Skin of body (tissue), 3 donors: ENCODE measurements at places on chromosomes 7 and 10.

GRCh38 chr7:116786791-116787443 is 75.5 kb upstream of the CAPZA2 start:
- no peak for DNase-seq

DNA sequence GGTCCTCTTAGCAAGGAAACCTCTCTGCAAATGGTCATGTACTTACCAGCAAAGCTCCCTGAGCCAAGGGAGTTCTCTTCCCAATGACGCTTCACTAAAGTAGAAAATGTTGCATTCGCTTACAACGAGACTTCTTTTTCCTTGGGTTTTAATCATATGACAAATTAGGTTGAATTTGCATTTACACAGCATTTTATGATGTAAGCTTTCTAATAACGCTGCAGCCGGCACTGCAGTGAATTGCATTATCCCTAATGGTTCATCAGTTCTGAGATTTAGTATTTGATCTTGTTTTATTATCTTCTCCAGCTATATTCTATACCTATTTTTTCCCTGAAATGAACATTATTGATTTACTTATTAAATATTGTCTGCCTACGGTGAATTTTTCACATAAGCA is 339.3 kb upstream of the PFKP start:
- DNase-seq = no peak

DNA sequence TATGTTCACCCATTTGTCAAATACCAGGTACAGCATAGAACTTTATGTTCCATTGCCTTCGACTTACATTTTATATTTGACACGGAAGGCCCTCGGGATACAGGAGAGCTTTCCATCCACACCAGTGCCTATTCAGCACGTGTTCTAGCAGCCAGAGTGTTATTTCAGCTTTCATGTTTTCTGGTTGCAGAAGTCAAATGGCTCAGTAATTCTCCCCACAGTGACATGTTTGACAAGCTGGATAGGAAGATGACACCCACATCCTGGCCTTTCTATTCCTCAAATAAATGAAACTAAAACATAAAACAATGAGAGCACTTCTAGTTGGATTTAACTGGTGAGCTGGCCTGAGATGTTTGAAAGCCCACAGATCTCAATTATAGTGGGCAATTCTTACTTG is 173.4 kb downstream of the SORCS1 start:
- DNase-seq = no peak

DNA sequence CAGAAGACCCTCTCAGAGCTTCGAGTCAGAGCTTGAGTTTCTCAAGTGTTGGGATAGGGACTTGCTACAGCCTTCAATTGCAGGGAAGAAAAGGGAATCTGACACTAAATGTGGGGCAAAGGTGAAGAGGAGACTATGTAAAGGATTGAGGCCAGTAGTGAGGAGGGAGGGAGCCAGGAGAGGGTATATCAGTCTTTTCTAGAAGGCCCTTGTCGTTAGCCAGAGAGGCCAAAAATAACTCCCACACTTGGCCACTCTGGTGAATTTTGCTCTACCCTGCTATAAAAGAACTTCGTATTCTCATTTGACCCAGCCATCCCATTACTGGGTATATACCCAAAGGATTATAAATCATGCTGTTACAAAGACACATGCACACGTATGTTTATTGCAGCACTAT is 162.0 kb downstream of the MDFIC start:
- no peak for DNase-seq

DNA sequence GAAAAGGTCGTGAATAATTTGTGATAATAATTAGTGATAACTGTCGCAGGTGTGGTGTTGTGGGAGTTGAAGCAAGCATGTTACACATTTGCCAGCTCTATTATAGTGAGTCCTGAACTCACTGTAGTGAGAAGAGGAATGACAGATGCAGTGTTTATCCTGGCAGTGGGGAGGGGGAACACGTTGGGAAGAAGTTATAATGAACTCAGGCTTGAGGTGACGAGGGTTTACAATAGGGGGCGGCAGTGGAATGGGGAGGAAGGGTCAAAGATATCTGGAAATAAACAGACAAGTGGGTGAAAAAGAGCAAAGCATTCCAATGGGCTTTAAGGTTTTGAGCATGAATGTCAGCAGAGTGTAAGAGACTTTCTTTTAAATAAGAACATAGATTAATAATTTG is 49.6 kb downstream of the ITPRID1 start:
- no peak for DNase-seq
